ENCODE measurements at places on chromosomes 4 and X.
A peak's percentile ranks its signal among the peaks of the same experiment; 100 is the strongest.

- peak; percentile 77 for DNase-seq
Measured at GRCh38 chr4:74293558-74293957, 14.7 kb upstream of the EPGN start.

DNA sequence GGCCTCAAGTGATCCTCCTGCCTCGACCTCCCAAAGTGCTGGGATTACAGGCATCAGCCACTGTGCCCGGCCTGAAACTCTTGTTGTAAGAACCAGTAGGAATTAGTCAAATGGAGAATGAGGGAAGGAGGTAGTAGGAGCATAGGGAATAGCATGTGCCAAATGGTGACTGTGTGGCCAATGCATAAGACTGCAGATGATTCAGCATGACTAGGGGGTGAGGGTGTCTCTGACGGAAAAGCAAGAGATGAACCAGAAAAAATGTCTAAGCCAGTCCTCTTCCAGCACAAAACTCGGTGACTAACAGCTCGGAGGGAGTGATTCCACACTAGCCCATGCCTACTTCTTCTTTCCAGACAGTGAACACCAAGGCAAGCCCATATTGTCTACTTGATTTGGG lies 58.2 kb upstream of the DUSP21 start:
- DNase-seq: no peak

DNA sequence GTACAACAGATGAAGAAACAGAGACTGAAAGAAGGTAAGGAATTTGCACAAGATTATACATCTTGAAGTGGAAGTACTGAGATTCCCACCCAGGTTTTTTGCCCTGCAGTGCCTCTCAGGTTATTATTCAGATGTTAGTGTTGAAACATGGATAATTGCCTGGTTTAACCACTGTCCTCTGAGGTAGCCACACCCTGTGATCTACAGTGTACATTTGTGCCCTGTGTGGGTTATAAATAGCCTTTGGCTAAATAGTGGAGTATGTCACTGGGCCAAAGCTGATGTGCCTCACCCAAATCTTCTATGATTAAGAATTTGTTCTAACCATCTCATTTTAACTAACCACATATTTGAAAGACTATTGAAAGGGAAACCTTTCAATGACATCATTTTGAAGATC lies 5.4 kb upstream of the ASB5 start:
- no peak for DNase-seq

DNA sequence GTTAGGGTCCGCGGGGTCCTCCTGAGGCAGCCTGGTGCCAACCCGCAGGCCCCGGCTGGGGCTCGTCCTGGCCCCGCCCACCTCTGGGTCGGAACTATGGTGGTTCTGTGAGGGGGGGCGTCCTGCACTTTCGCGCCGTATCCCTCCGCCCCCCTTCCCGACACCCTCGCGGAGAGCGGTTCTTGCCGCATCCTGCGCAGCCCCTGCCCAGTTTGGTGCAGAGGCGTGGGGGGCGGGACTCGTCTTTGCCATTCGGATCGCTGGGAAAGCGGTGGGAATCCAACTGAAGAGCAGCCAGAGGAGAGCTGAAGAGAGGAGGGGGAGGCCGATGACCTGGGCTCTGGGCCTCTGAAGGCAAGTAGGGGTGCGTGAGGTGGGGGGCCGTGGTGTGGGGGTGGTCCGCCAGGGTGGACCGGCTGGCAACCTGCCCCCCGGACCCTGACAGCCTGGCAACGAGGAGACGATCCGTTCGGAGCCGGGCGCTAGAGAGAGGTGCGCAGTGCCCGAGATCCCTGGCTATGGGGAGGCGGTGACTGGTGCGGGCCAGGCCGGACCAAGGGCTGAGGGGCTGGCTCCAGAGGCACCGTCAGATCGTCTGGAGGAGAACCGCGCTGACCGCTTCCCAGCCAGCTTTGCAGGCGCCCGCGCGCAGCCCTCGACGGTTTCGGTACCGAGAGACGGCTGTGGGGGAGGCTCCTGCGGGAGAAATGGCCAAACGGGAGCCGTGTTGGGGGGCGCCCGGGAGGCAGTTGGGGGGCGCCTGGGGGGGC lies at the start of gene GPRASP1:
Gene GPRASP1, plus strand, starts transcription at position 242 of the 770 bp plus-strand sequence. CDS start 2,431 bp downstream, outside the sequence.
- peak; percentile 13 for DNase-seq

- no peak for DNase-seq
Measured at GRCh38 chrX:150574559-150575418, 6.4 kb downstream of the MTM1 start.

- DNase-seq: peak; percentile 63
Measured at GRCh38 chr4:26022346-26023202, 108.6 kb downstream of the SMIM20 start.

Data from NCI-H510A treated with DMSO at 0.1 percent for 48 hours (cell line).